Naive thymus-derived CD4-positive, alpha-beta T cell (primary cell): ENCODE measurements at places on chromosomes 5 and 9. TPM values are rescaled to one million over a fixed set of nuclear protein-coding genes. Genes with fewer than 3 reads are reported as not detected.

DNA sequence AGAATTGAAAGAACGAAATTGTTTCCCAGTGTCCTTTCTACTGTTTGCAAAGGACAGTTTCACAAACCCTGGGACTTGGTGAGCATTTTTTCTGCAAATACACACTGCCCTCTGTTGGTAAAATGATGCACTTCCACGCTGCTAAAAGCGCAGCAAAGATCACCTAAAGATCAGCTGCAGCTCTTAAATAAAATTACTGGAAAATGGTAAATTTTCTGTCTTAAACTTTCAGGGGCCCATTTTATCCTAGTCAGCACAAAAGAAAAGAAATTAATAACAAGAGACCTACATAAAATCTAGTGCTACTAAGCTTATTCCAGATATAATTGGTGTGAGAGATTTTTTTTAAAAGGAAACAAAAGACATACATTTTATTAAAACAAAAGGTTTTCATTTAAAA, 566.0 kb downstream of the CAAP1 start:
- DNase-seq = no peak
- no peaks in the 10 kb centered on the region for H3K27me3 ChIP-seq
- no peak overlapping the region for H3K27ac ChIP-seq

- no peaks in the 10 kb centered on the region for H3K4me1 ChIP-seq
- no peak overlapping the region for H3K27ac ChIP-seq
- no peaks in the 10 kb centered on the region for H3K36me3 ChIP-seq
- H3K27me3 ChIP-seq = no peaks in the 10 kb centered on the region
- H3K4me3 ChIP-seq = no peak overlapping the region
These were observed 347.9 kb downstream of the CDH9 start for GRCh38 chr5:26690511-26690910.

GRCh38 chr9:88890546-88890945, 100.7 kb upstream of the S1PR3 start:
- no peaks in the 10 kb centered on the region for H3K4me1 ChIP-seq
- DNase-seq = no peak
- H3K36me3 ChIP-seq = no peaks in the 10 kb centered on the region
- no peaks in the 10 kb centered on the region for H3K27me3 ChIP-seq

The SMU1 gene
- total RNA-seq = 25.5 and 25.6 TPM in 2 replicates

DNA sequence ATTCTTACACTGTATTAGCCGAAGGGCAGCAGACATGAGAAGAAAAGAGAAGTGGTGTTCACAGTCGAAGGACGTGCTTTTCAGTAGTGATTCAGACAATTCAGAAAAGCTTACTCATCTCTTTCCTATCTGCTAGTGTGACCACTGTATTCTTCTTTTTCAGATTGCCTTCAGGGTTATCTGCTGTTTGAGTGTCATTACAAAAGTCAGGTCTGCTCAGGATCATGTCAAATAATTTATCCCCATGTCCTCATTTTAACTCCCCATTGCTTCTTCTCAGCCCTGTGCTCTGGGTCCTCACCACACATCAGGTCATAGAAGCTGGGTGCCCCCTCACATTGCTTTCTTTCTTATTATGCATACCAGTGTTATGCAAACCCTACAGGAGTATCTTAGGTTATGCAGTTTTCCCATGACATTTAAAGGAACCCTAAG, 394.0 kb downstream of the CETN3 start:
- H3K36me3 ChIP-seq = no peaks in the 10 kb centered on the region
- no peaks in the 10 kb centered on the region for H3K27me3 ChIP-seq
- no peaks in the 10 kb centered on the region for H3K4me1 ChIP-seq
- no peak for DNase-seq

The IRX4 gene
- total RNA-seq = not detected

DNA sequence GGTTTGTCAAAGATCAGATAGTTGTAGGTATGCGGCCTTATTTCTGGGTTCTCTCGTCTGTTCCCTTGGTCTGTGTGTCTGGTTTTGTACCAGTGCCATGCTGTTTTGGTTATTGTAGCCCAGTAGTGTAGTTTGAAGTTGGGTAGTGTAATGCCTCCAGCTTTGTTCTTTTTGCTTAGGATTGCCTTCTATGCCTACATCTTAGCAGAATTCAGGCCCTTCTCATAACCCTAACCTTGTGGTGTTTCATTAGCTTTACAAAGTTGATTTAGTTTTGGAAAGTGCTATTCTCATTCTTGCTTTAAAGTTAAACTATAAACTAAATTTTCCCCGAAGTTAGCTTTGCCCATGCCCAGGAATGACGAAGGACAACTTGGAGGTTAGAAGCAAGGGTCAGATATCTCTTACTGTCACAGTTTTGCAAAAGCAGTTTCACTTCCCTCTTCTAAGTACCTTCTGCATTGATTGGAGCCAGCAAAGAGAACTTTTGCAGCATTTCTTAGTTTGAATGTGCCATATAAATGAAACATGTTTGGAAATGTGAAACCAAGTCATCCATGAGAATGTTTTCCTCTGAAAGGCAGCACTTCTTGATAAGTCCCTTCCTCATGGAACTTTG, 274.3 kb upstream of the DMRT1 start:
- no peaks in the 10 kb centered on the region for H3K27me3 ChIP-seq
- peaks cover 3% of the 10 kb centered on the region for H3K4me1 ChIP-seq
- H3K4me3 ChIP-seq = no peak overlapping the region
- no peak overlapping the region for H3K27ac ChIP-seq
- no peak for DNase-seq
- no peaks in the 10 kb centered on the region for H3K36me3 ChIP-seq

The CDK7 gene
- total RNA-seq = 21.1 TPM

- no peak overlapping the region for H3K4me3 ChIP-seq
- no peaks in the 10 kb centered on the region for H3K4me1 ChIP-seq
- DNase-seq = no peak
- no peaks in the 10 kb centered on the region for H3K27me3 ChIP-seq
These were observed 1.0 kb upstream of the DPYSL3 start for GRCh38 chr5:147510885-147511284.

DNA sequence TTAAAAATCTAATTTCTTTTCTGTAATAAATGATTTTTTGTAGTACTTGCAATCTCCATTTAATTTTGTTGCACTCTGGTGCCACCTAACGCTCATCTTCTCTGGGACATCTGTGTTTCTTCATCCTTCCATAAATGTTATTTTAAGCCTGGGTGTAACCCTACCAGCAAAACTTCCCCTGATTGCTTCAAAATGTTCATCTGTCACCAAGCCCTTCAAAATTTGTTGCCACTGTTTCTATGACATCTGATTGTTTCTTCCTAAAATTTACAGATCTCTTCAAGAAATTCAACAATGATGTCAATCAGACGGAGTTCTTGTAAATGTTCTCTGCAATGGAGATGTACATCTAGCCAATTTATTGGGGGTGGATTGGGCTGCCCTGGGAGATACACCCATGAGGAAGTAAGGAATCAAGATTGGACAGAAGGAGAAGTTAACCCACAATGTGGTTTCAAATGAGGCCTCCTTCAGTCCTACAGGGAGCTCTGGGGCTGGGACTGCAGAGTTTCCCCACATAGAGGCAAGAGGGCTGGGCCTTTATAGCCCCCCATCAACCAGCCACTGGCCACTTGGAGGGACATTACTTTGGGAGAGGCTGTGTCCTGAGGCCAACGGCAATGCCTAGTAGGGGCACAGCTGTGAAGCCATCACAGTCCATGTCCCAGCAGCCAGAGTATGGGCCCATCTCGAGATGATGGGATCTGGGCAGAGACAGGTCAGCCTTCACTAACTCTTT, 23.3 kb downstream of the MCTP1 start:
- H3K4me3 ChIP-seq = no peak overlapping the region
- no peaks in the 10 kb centered on the region for H3K36me3 ChIP-seq
- H3K4me1 ChIP-seq = no peaks in the 10 kb centered on the region
- H3K27ac ChIP-seq = no peak overlapping the region

GRCh38 chr9:83359039-83359438, 179.2 kb downstream of the FRMD3 start:
- DNase-seq = no peak
- no peaks in the 10 kb centered on the region for H3K27me3 ChIP-seq
- H3K36me3 ChIP-seq = no peaks in the 10 kb centered on the region
- no peaks in the 10 kb centered on the region for H3K4me1 ChIP-seq
- no peak overlapping the region for H3K27ac ChIP-seq
- no peak overlapping the region for H3K4me3 ChIP-seq

- peaks cover 39% of the 10 kb centered on the region for H3K4me1 ChIP-seq
- peak; percentile 54 for DNase-seq
- H3K36me3 ChIP-seq = peaks cover 4% of the 10 kb centered on the region
- peak overlapping the region; percentile 61 for H3K4me3 ChIP-seq
- no peaks in the 10 kb centered on the region for H3K27me3 ChIP-seq
These were observed 1.2 kb upstream of the NSD1 start for GRCh38 chr5:177132136-177133095.

GRCh38 chr5:61301341-61302199, 30.5 kb upstream of the ZSWIM6 start:
- H3K4me1 ChIP-seq = no peaks in the 10 kb centered on the region

The ZFP2 gene
- total RNA-seq = 3.2 TPM

The ROPN1L gene
- 0.32 TPM for total RNA-seq

GRCh38 chr5:141850786-141851185, 27.4 kb downstream of the PCDH1 start:
- no peaks in the 10 kb centered on the region for H3K27me3 ChIP-seq
- H3K4me3 ChIP-seq = no peak overlapping the region
- peaks cover 6% of the 10 kb centered on the region for H3K36me3 ChIP-seq
- no peak for DNase-seq

- H3K4me1 ChIP-seq = no peaks in the 10 kb centered on the region
- no peak overlapping the region for H3K27ac ChIP-seq
- no peak for DNase-seq
- no peak overlapping the region for H3K4me3 ChIP-seq
- H3K27me3 ChIP-seq = no peaks in the 10 kb centered on the region
These were observed 15.3 kb downstream of the ALDH1A1 start for GRCh38 chr9:72937545-72937944.

DNA sequence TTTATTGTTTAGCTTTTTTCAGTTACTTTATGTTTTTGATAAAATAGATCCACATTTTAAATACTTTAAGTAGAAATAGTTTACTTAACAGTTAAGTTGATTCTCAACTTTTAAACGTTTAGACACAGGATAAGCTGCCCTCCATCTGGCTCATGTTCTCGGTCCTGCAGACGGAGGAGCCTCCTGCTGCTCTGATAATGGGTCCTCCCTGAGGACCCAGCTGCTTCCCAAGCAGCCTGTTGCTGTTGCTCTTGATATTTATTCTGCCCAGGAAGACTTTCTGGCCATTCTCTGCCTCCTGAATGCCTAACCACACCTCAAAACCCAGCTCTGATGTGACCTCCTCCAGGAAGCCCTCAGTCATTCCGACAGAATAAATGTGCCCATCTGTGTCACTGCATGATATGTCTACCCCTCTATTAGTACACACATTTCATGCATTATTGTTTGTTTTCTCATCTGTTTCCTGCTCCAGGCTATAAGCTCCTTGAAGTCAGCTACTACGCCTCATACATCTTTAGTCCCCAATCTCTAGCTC, 267.2 kb upstream of the MSX2 start:
- H3K4me1 ChIP-seq = peaks cover 5% of the 10 kb centered on the region
- no peak overlapping the region for H3K27ac ChIP-seq
- no peak for DNase-seq

DNA sequence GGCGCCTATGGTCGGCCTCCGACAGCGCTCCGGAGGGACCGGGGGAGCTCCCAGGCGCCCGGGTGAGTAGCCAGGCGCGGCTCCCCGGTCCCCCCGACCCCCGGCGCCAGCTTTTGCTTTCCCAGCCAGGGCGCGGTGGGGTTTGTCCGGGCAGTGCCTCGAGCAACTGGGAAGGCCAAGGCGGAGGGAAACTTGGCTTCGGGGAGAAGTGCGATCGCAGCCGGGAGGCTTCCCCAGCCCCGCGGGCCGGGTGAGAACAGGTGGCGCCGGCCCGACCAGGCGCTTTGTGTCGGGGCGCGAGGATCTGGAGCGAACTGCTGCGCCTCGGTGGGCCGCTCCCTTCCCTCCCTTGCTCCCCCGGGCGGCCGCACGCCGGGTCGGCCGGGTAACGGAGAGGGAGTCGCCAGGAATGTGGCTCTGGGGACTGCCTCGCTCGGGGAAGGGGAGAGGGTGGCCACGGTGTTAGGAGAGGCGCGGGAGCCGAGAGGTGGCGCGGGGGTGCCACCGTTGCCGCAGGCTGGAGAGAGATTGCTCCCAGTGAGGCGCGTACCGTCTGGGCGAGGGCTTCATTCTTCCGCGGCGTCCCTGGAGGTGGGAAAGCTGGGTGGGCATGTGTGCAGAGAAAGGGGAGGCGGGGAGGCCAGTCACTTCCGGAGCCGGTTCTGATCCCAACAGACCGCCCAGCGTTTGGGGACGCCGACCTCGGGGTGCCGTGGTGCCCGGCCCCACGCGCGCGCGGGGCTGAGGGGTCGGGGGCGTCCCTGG, 561 bp downstream of the DAPK1 start:
- no peaks in the 10 kb centered on the region for H3K4me1 ChIP-seq
- no peak overlapping the region for H3K27ac ChIP-seq
- no peaks in the 10 kb centered on the region for H3K36me3 ChIP-seq
- no peak for DNase-seq

The NTNG2 gene
- total RNA-seq = 6.0 and 6.7 TPM in 2 replicates

GRCh38 chr5:160926428-160926827, 74.4 kb upstream of the ATP10B start:
- no peaks in the 10 kb centered on the region for H3K36me3 ChIP-seq
- H3K4me1 ChIP-seq = no peaks in the 10 kb centered on the region
- H3K4me3 ChIP-seq = no peak overlapping the region
- no peak for DNase-seq
- no peak overlapping the region for H3K27ac ChIP-seq
- H3K27me3 ChIP-seq = no peaks in the 10 kb centered on the region

DNA sequence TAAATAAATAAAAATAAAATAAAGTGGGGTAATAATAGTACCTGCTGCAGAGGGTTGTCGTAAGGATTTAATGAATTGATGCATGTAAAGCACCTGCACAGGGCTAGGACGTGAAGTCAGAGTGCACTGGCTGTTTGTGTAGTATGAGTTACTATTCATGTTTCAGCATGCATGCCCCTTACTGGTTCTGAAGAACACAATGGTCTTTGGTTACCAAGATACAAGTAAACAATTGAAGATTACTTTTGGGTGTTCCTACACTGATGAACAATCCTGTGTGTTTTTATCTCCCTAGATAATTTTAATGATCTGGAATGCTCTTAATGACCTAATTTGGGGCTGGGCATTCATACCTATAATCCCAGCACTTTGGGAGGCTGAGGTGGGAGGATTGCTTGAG, 23.2 kb upstream of the PRRC2B start:
- H3K4me3 ChIP-seq = no peak overlapping the region
- H3K27ac ChIP-seq = no peak overlapping the region
- DNase-seq = no peak

DNA sequence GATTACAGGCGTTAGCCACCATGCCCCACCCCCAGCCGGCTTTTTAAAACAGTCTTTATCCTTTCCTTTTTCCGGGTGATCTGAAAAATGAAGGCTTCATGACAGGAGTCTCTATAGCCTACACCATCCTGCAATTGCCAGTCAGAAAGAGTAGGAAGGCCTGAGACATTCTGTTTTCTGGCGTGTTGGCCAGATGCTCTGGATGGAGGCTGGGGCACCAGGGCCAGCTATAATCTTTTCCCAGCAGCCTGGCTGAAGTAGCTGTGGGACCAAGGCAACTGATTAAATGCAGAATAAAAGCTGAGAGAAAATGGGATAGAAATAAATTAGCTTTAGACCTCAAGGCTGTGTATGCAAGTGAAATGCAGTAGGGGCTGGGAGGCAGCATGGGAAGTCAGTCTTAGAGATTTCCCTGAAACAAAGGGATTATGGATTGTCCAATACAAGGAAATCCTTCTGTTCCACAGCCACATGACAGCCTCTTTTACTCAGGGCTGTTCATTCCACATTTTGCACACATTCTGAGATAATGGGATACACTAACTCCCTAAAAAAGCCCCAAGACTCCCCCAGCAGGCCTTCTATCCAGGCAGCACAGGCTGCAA, 116.0 kb upstream of the LRRTM2 start:
- H3K27ac ChIP-seq = no peak overlapping the region
- no peaks in the 10 kb centered on the region for H3K27me3 ChIP-seq
- no peaks in the 10 kb centered on the region for H3K36me3 ChIP-seq
- H3K4me1 ChIP-seq = no peaks in the 10 kb centered on the region
- no peak for DNase-seq
